ENCODE measurements at places on chromosomes 2 and 18. TPM values are rescaled to one million over a fixed set of nuclear protein-coding genes. Genes with fewer than 3 reads are reported as not detected.

- DNase-seq = no peak
- no peaks in the 10 kb centered on the region for H3K36me3 ChIP-seq
- no peaks in the 10 kb centered on the region for H3K27me3 ChIP-seq
- H3K4me3 ChIP-seq = no peak overlapping the region
- H3K4me1 ChIP-seq = no peaks in the 10 kb centered on the region
Observed at GRCh38 chr2:168289880-168290279, 42.5 kb upstream of the STK39 start.

The HADHB gene
- total RNA-seq = 118 TPM

The MSTN gene
- total RNA-seq = 0.34 TPM

The MYL1 gene
- not detected for total RNA-seq

The GALNT13 gene
- total RNA-seq = 4.7 TPM

The ICOS gene
- total RNA-seq = 0.33 TPM

All from ovary (tissue), 10 donors.